Fibroblast of upper back skin (primary cell): ENCODE measurements at places on chromosomes 6 and 20.

DNA sequence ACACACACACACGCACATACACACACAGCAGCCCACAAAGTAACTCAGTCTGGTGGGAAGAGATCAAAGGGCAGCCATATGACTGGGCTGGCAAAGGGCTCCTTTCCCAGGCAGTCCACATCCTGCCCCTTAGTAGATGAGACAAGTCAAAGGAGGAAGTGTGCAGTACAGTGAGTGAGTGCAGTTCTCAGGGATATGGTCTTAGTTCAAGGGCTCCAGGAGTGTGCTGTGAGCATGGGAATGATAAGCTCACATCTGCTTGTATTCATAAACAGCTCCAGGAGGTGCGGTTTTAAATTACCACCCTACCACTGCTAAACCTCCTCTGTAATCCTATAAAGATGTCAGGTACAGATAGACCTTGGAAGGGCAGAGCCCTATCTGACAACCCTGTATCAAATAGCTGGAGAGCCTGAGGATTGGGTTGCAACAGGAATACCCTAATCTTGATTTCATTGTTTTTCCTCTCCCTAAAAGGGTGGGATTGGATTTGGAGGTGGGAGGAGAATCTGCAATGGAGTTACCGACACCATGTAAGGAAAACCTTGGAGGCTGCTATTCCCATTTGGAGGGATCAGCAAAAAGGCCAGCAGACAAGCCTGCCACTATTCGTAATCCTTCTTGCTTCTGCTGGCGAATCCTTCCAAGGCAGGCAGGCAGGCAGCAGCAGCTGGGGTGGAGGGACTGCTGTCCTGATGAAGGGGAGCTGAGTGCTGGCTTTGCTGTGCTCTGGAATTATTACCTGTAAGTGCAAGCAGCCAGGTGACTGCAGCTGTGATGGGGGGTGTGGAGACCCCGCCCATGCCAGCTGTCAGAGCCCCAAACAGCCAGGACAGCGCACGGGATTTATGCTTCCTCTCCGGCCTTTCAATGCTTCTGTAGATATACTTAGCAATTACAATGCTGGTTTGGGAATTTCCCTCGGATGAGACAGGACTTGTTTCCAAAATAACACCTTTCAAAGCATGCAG is 342.7 kb downstream of the PRL start:
- DNase-seq: peak; percentile 72

DNA sequence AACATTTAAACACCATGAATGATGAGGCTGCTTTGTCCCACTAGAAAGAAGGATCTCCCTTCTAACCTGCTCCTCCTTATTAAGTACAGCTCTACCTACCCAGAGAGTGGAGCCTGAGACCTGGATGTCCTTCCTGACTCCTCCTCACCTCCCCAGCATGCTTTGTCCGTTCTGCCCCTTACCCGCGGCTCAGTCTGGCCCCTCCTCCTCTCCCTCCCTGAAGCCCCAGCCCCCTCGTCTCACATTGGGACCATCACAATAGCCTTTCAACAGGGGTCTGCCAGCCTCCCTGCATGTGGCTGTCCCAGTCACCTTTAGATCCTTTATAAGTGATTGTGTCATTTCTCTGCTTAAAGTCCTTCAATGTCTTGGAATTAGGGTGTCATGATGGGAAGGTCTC is 72.5 kb downstream of the DZANK1 start:
- DNase-seq: no peak

DNA sequence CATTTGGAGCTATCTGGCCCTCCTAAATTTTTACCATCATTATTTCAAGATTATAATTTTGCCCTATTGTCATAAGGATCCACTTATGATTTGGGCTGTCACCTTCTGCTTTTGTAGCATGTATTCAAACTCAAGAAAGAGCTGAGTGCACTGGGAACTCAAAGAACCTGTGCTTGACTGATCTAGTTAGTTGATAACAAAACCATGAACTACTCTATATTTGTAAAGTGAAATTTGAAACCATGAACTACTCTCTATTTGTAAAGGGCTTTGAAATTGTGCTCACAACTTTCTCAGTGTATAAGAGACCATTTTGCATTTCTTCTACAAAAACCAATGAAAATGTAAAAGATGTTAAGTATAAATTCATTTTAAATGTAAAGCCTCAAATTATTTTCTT is 77.5 kb upstream of the POPDC3 start:
- DNase-seq: no peak

- DNase-seq: no peak
Observed at GRCh38 chr6:4660377-4661321, 115.6 kb upstream of the CDYL start.

- DNase-seq: no peak
Observed at GRCh38 chr6:31142361-31142761, 3.5 kb upstream of the PSORS1C2 start.

DNA sequence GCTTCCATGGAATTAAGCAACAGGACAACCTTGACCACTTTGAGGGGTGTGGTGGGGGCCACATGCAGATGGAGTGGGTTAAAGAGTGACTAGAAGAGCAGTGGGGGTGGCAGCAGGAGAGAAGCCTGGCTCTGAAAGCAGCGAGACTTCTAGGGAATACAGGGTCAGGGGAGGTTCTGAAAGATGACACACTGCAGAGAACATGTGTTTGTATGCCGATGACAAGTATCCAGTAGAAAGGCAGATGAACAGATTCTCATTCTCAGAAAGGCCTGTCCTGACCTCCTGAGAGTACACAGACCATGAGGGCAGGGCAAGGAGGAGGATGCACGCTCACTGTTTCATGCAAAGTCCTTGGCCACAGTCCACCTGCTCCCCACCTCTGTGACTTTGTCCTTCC is 2.9 kb downstream of the LPA start:
- DNase-seq: no peak

GRCh38 chr6:148999929-149000468 is 253.2 kb downstream of the UST start:
- peak; percentile 90 for DNase-seq
